ENCODE measurements at places on chromosomes 12 and 14.
A peak's percentile ranks its signal among the peaks of the same experiment; 100 is the strongest.

DNA sequence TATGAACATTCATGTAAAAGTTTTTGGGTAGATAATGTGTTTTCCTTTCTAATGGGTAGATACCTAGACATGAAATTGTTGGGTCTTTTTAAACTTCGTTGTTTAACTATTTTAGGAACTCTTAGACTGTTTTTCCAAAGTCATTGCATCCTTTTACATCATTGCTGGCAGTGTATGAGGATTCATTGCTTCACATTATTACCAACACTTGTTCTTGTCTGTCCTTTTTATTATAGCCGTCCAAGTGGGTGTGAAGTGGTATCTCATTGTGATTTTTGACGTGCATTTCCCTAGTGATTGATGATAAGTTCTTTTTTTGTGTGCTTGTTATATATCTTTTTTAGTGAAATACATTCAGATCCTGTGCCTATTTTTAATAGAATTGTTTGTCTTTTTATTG, 39.4 kb downstream of the USP15 start:
- no peak for DNase-seq

DNA sequence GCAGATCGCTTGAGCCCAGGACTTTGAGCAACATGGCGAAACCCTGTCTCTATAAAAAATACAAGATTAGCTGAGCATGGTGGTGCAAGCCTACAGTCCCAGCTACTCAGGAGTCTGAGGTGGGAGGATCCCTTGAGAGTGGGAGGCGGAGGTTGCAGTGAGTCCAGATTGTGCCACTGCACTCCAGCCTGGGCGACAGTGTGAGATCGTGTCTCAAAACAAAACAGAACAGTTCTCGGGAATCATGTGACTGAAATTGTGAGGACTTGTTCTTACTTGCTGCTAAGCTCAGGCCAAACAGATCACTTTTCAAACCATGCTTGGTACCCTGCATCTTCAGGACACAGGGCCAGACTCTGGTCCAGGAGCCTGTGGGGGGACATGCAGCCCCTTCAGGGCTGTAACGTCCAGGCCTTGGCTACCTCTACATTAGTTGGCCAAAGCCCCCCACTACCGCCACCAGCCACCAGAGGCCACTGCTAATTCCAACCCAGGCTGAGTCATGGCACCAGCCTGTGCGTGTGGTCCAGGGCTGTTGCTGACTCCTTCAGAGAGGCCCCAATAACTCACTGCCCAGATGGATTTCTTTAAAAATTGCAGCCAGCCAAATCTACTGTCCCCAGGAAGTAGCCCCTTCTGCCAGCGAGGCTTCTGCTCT, 33.4 kb upstream of the SYNDIG1L start:
- peak; percentile 5 for DNase-seq

- no peak for DNase-seq
Measured at GRCh38 chr14:65131301-65131701, 29.0 kb upstream of the MAX start.

GRCh38 chr14:95018821-95019220, 138.5 kb downstream of the DICER1 start:
- DNase-seq = no peak

DNA sequence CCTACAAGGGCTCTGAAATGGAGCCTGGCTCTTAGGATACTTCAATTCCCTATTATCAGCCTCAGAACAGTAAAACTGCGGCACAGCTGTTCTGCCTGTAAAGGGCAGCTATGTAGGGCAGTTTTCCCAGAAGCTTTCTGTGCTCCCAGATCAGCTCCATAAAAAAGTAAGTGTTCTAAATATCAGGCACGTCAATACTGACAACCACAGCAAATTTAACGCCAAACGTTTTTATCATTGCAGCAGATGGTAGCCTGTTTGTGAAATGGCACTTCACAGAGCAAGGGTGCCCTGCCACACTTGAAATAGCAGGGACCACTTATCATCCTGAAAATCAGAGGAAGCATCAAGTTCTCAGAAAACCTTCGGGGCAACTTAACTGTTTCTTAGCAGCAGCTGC, 54.8 kb upstream of the PTHLH start:
- DNase-seq = no peak

GRCh38 chr12:80441921-80442320, 2.1 kb upstream of the PTPRQ start:
- no peak for DNase-seq

- no peak for DNase-seq
Measured at GRCh38 chr14:100755649-100756048, 29.0 kb downstream of the DLK1 start.

DNA sequence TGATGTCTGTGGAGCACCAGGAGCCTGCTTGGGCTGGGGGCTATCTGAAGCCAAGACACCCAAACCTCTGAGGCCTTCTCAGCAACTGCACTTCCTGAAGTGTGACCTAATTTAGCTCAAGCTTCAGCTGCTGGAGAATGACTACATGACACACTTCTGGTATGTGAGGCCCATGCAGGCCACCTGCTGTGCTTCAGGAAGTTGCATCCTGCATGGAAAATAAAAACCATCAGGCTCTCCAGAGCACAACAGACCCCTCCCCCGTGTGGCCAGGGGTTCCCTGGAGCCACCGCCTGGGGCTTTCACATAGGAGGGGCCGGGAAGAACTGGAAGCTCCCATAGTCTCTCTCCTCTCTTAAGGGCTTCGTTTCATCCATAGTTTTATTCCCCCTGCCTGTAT, 217.7 kb downstream of the SLC15A4 start:
- no peak for DNase-seq

GRCh38 chr14:80278293-80279023, 67.2 kb upstream of the DIO2 start:
- DNase-seq = no peak

DNA sequence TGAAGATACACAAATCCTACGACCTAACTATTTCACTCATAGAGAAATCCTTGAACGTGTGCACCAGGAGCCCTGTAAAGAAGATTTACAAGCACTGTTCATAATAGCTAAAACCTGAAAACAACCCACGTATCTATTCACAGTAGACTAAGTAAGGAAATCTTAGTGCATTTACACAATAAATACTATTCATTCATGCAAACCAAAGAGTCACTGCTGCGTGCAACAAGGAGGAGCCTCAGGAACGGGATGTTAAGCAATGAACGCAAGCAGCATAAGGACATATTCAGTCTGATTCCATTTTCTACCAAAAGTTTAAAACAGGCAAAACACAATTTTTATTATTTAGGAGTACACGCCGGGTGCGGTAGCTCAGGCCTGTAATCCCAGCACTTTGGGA, 176.6 kb downstream of the TTC7B start:
- no peak for DNase-seq

DNA sequence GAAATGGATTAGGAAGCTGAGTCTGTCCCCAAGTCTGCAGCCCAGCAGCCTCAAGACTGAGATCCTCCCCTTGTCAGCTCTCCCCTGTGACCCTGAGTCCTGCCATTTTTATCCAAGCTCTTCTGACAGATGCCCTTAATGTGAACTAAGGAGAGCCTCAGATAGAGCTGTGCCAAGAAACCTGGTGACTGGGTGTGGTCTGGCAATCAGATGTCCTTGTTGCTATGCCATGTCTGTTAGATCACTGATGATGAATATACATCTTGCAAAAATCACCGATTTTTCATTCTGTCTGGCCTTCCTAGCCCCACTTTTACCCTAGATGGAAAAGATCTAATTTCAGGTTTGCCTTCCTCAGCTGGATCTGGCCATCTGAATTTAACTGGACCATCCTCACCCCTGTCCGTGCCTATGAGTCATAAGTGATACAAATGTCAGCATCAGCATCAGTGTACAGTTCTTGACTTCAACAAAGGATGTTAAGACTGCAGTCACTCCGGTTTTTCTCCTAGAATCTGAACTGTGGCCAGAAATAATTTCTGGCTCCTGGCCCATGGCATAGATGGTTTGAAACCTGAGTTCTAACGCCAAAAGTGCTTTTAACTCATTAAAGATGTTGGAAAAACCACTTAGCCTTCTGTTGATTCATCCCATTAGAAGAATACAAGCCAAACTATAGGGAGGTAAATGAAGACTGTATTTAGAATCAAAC, 61.2 kb upstream of the GRIP1 start:
- no peak for DNase-seq

DNA sequence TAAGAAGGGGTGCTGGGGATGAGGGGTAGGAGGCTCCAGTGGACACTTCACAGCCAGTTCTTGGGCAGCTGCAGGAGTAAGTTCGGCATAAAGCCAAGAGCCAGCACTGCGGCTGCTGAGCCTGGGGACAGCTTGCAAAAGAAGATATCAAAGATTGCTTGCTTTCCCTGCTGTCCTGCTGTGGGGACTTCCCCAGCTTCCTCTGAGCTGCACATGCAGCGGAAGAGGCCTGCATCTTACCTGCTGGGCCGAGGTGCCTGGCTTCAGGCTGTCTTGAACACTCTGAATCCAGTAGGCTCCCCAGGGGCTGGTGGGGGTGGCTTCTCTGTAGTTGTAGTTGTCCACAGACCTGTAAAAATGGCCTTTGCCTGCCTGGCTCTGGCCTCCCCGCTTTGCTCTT, 1.3 kb downstream of the CHGA start:
- DNase-seq = no peak

- no peak for DNase-seq
Measured at GRCh38 chr12:97616946-97617345, 154.3 kb downstream of the RMST start.

GRCh38 chr14:63045612-63046320, 508 bp upstream of the KCNH5 start:
- DNase-seq = no peak

GRCh38 chr12:80805106-80805505, 88.4 kb downstream of the MYF5 start:
- no peak for DNase-seq

GRCh38 chr12:120712610-120713009, 2.4 kb downstream of the UNC119B start:
- DNase-seq = no peak

- DNase-seq = no peak
Measured at GRCh38 chr12:1102115-1102514, 111.1 kb downstream of the ERC1 start.

GRCh38 chr14:104554088-104554607, 25.4 kb upstream of the C14orf180 start:
- DNase-seq = no peak

DNA sequence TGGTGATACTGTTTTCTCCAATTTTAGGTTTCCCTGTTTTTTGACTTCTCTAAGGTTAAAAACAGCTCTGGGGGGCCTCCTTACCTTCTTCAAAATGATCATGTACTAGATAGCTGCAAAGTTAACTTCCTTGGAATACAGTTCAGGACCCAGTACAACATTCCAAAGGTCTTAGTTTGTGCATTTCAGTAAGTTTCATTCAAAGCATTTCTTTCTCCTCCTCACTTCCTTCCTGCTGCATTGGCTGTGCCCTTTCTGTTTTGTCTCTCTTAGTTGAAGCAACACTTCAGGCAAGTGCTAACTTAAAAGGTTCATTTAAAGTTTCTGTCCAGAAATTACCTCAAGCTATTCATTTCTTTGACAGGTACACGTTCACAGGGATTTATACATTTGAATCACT, 95.7 kb downstream of the SCN8A start:
- no peak for DNase-seq

- no peak for DNase-seq
Measured at GRCh38 chr14:20802341-20803084, at the start of gene RNASE1. Gene RNASE1, minus strand, starts transcription at chr14:20802844. Its CDS starts 776 bp downstream, at chr14:20802068.
